Lower lobe of right lung (tissue), 2 donors: ENCODE measurements at places on chromosomes 1 and 21.

DNA sequence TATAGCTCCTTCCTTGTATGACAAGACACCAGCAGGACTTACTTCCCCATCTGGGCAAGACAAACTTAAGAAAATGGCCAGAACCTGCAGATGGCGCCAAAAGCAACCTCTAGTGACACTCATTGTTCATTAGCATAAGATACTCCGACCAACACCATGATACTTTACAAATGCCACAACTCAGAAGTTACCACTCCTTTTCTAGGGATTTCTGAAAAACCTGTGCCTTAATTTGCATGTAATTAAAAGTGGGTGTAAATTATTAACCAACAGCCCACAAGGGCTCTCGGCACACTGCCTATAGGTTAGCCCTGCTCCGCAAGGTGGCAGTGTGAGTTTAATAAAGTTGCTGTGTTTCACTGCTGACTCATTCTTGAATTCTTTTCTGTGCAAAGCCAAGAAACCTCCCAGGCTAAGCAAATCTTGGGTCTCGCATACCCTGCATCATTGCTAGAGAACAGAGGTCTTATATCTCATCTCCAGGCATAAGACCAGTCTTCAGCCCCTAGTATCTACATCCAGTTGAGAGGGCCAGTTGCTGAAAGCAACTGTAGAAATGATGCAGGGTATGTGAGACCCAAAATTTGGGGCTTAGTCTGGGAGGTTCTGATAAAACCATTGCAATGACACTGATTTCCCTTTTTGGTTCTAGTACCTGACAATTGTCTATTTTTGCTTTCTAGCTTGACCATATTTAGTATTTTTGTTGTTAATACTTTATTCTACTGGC, 86.4 kb downstream of the FAF1 start:
- H3K36me3 ChIP-seq, result no peaks in the 10 kb centered on the region
- no peak overlapping the region for H3K4me3 ChIP-seq
- no peaks in the 10 kb centered on the region for H3K27me3 ChIP-seq
- peak; percentile 60 for DNase-seq

DNA sequence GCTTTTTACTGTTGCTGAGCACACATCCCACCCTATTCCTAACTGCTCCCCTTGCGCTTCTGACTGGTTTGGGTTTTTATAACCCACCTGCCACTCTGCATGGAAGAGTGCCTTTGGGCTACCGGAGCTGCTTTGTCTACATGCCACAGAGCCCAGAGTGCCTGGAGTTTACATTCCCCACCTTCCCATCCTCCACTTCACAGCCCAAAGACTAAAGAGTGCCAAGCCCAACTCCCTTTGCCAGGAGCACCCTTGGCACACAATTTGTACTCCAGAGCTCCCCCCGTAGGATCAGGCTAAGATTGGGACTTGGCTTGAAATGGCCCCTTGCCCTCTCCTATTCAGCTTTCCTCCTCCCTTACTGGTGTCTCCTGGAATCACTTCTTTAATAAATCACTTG, 63.3 kb downstream of the LHX9 start:
- H3K4me3 ChIP-seq, result no peak overlapping the region
- no peaks in the 10 kb centered on the region for H3K36me3 ChIP-seq
- no peak for DNase-seq

- peaks cover 46% of the 10 kb centered on the region for H3K4me1 ChIP-seq
- peak overlapping the region; percentile 78 for H3K4me3 ChIP-seq
- peak overlapping the region; percentile 90 for H3K27ac ChIP-seq
- H3K36me3 ChIP-seq, result no peaks in the 10 kb centered on the region
- peak; percentile 71 for DNase-seq
- no peaks in the 10 kb centered on the region for H3K27me3 ChIP-seq
Measured at GRCh38 chr1:232629250-232630046, 485 bp downstream of the SIPA1L2 start.

DNA sequence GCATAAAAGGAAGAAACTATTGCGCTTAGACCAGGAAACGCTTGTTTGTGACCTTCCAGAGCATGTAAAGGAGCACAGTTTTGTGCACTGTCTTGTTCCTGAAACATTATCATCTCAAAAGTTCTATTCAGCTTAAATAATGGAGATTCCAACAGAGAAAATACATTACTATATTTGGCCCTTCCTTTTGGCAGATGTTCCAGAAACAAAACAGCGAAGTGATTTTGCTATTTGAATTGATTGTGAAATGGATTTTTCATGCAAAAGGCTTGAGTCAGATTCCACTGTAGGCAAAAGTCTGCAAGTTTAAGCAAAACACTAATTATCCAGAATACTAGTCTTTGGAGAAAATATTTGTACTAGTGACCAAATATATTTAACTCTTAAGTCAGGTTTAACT, 80.3 kb upstream of the PTBP2 start:
- no peaks in the 10 kb centered on the region for H3K27me3 ChIP-seq
- no peaks in the 10 kb centered on the region for H3K36me3 ChIP-seq
- DNase-seq, result no peak
- H3K27ac ChIP-seq, result no peak overlapping the region

DNA sequence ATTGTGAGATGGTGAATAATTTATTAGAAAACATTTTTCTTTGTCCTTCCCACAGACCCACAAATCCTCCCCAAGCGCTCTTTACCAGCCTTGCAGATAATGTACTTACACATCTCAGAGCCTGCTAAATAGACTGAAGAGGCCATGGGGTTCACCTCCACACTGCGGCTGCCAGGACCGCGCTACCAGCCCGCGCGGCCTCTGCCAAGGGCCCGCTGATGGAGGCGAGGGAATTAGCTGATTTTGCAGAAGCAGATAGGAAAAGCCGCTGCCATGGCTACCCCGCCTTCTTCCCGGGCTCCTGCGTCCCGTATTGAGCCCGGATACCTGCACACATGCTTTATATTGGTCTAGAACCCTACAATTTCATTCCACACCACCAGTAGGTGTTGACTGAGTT, 248.0 kb upstream of the FOXD3 start:
- no peak for DNase-seq
- no peaks in the 10 kb centered on the region for H3K36me3 ChIP-seq
- no peaks in the 10 kb centered on the region for H3K4me1 ChIP-seq
- no peak overlapping the region for H3K4me3 ChIP-seq
- no peak overlapping the region for H3K27ac ChIP-seq

DNA sequence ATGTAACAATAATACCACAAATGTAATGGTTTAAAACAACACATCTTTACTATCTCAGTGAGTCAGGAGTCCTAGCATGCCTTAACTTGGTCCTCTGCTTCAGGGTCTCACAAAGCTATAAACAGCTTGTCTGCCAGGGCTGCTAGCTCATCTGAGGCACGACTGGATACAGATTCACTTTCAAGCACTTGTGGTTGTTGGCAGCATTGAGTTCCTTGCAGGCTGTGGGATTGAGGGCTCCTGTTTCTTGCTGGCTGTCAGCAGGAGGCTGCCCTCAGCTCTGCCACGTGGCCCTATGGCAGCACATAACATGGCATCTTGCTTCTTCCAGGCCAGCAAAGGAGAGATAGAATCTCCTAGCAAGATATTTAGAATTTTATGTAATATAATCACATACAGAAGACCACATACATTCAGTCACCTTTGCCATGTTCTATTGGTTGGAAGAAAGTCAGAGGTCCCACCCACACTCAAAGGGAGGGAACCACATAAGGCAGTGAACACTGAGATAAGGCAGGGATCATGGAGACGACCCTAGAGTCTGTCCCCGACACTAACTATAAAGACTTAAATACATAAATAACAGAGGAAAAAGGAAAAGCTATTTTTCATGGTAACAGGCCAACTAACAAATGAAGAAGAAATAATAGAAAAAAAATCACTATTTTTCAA, 18.9 kb upstream of the IPP start:
- no peak overlapping the region for H3K4me3 ChIP-seq
- no peak for DNase-seq
- no peaks in the 10 kb centered on the region for H3K4me1 ChIP-seq
- H3K27me3 ChIP-seq, result no peaks in the 10 kb centered on the region
- H3K36me3 ChIP-seq, result no peaks in the 10 kb centered on the region

DNA sequence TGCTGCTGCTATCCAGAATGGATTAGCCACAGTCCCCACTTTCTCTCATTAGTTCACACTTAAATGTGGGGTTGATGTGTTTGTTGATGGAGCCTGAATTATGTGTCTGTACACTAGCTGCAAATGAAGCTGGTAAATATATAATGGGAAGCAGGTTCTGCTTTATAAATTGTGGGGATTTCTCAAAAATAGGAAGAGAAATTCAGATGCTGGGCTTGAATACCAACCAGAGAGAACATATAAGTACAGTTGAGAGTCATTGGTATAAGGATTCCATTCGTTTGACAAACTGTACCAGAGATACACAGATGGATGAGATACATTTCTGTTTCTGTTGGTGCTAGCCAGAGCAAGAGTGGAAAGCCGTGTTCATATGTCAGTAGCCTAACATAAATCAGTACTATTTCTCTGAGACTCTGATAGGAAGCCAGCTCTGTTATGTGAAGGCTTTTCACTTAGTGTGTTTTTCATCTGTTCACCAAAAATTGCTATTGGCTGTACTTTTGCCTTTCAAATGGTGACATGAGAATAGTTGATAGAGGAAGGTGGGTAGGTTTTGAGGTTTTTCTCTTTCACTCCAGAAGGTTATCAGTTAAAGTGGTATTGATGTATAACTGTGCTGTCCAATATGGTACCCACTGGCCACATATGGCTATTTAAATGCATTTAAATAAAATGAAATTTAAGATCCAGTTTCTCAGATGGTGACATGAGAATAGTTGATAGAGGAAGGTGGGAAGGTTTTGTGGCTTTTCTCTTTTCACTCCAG, 15.6 kb downstream of the SMG7 start:
- DNase-seq, result no peak
- no peaks in the 10 kb centered on the region for H3K4me1 ChIP-seq
- H3K36me3 ChIP-seq, result no peaks in the 10 kb centered on the region
- H3K27ac ChIP-seq, result no peak overlapping the region
- no peaks in the 10 kb centered on the region for H3K27me3 ChIP-seq

- H3K4me3 ChIP-seq, result no peak overlapping the region
- peaks cover 5% of the 10 kb centered on the region for H3K4me1 ChIP-seq
- H3K27ac ChIP-seq, result no peak overlapping the region
- no peaks in the 10 kb centered on the region for H3K36me3 ChIP-seq
- peaks cover under 1% of the 10 kb centered on the region for H3K27me3 ChIP-seq
- DNase-seq, result peak; percentile 76
Measured at GRCh38 chr1:2085080-2085479, 34.9 kb downstream of the PRKCZ start.

- no peak overlapping the region for H3K27ac ChIP-seq
- no peaks in the 10 kb centered on the region for H3K36me3 ChIP-seq
- DNase-seq, result no peak
- peaks cover 39% of the 10 kb centered on the region for H3K4me1 ChIP-seq
- no peaks in the 10 kb centered on the region for H3K27me3 ChIP-seq
Measured at GRCh38 chr1:89556726-89557444, 32.3 kb downstream of the LRRC8B start.

DNA sequence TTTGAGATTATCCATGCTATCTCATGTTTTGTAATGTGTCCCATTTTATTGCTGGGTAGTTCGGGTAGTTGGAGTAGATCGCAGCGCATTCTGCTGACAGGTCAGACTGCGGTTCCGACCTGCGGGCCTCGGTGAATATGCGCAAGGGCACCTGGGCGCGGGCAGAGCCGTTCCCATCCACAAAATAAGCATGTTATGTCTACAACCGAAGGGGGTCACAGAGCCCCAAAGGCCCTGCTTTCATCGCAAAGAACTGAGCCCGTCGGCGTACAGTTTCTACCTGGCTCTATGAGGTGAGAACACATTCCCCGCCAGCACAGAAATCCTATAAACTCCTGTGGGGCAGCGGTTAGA, 88.4 kb downstream of the PRKAB2 start:
- H3K27me3 ChIP-seq, result peaks cover 48% of the 10 kb centered on the region
- H3K36me3 ChIP-seq, result no peaks in the 10 kb centered on the region
- no peak for DNase-seq
- H3K4me1 ChIP-seq, result peaks cover 13% of the 10 kb centered on the region

- DNase-seq, result no peak
- no peaks in the 10 kb centered on the region for H3K36me3 ChIP-seq
- no peaks in the 10 kb centered on the region for H3K27me3 ChIP-seq
- no peak overlapping the region for H3K4me3 ChIP-seq
- no peaks in the 10 kb centered on the region for H3K4me1 ChIP-seq
- no peak overlapping the region for H3K27ac ChIP-seq
Measured at GRCh38 chr21:15688809-15689208, 41.0 kb upstream of the USP25 start.

DNA sequence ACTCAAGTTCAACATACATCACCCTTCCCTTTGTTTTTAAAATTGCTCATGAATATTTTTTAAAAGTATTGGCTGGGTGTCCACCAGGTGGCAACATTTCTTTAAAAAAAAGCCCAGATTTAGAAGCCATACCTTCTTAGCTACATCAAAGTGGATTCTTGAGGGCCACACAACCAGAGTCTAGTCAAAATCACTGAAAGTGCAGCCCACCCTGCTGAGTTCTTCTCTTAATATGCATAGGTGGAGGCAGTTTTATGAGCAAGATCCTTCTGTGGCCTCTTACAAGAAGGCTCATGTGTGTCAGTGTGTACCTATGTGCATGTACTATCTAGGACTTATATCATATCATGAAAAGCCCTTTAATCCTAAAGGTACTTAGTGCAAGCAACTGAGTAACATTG, 16.9 kb upstream of the GNG12 start:
- no peak overlapping the region for H3K4me3 ChIP-seq
- H3K4me1 ChIP-seq, result peaks cover 9% of the 10 kb centered on the region
- no peaks in the 10 kb centered on the region for H3K36me3 ChIP-seq
- H3K27me3 ChIP-seq, result no peaks in the 10 kb centered on the region
- no peak for DNase-seq

- no peaks in the 10 kb centered on the region for H3K4me1 ChIP-seq
- H3K27ac ChIP-seq, result no peak overlapping the region
- H3K4me3 ChIP-seq, result no peak overlapping the region
- H3K36me3 ChIP-seq, result no peaks in the 10 kb centered on the region
- H3K27me3 ChIP-seq, result no peaks in the 10 kb centered on the region
Measured at GRCh38 chr1:44174630-44175029, 33.2 kb upstream of the KLF18 start.
